ENCODE measurements at places on chromosomes 5 and 9.

GRCh38 chr5:9269014-9269413, 276.9 kb downstream of the SEMA5A start:
- no peak for DNase-seq

GRCh38 chr5:154311362-154311761, 120.8 kb downstream of the GALNT10 start:
- DNase-seq, result no peak

- DNase-seq, result no peak
These were observed 441.5 kb upstream of the CDH6 start for GRCh38 chr5:30752015-30752414.

DNA sequence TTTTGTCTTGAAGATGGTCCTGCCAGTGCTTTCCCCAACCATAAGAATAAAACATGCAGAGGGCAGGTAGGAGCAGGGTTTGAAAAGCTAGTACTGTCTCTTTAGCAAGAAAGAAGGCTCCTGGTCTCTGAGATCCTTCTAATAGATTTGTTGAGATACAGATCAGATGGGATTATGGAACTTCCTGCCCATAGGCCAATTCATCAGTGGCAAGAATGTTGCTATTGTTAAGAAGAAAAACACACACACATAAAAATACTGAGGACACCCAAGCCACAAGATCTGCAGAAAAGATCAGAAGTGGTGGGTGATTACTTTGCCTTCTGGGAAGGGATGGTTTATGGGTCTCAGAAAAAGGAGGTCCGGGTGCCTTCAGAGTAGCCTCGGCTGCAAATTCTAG, 59.8 kb downstream of the TNC start:
- DNase-seq, result no peak

- no peak for DNase-seq
These were observed 153.8 kb upstream of the RASA1 start for GRCh38 chr5:87113861-87114260.

GRCh38 chr9:13586587-13587374, 307.3 kb upstream of the MPDZ start:
- DNase-seq, result no peak

- no peak for DNase-seq
These were observed 2003.6 kb upstream of the WWC1 start for GRCh38 chr5:166287866-166288265.

- DNase-seq, result no peak
These were observed 294.4 kb downstream of the MEF2C start for GRCh38 chr5:88588609-88589008.

- DNase-seq, result no peak
These were observed 48.4 kb downstream of the NDUFAF2 start for GRCh38 chr5:60993425-60993824.

- DNase-seq, result no peak
These were observed 28.7 kb downstream of the PNPLA7 start for GRCh38 chr9:137521405-137521985.

DNA sequence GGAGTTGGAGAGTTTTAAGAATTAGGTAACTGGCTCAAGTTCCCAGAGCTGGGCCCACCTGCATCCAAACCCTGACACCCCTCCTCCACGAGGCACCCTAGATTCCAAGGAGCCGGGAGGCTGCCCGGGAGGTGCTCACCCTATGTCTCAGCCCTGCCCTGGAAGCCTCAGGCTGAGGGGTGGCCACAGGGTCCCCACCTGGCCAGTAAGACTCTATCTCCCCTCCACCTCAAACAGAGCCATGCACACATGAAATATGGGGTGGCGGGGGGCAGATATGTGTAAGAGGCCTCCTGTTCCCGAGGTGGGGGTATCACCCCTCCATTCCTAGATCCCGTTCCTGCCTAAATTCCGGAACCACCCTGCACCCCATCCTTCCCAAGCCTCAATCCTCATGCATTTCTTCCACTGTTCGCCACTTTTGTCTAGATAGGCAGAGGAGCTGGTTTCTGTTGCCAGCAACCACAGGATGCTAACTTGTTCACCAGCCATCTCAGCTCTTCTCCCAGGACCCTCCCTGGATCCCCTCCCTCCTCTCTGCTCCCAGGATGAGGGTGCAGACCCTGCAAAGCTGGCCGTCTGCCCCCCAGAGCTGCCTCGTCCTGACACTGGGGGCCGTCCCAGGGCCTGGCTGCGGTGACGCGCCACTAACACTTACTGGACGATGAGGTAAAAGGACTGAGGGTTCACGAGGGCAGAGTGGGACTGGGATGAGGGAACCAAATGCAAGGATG, 44.1 kb downstream of the COL23A1 start:
- no peak for DNase-seq

DNA sequence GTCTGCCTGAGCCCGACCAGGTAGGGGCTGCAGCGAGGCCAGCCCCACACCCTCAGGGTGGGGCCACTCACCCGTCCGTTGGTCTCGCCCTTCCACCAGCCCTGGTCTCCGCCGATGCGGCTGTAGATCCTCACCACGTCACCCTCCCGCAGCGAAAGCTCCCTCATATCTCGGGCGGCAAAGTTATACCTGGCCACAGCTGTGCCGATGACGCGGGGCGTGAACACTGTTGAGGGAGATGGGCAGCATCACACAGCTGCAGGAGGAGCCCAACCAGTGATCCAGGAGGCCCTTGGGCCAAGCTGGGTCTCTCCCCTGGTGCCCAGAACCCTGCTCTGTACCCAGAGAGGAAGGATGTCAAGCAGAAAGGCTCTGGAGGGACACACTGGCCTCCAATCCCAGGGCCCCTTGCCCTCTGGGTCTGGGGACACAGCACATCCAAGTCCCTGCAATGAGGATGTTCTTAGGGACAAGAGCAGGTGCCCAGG, 30.3 kb upstream of the SARDH start:
- no peak for DNase-seq

- no peak for DNase-seq
These were observed 128.7 kb upstream of the OTULINL start for GRCh38 chr5:14452685-14453454.

DNA sequence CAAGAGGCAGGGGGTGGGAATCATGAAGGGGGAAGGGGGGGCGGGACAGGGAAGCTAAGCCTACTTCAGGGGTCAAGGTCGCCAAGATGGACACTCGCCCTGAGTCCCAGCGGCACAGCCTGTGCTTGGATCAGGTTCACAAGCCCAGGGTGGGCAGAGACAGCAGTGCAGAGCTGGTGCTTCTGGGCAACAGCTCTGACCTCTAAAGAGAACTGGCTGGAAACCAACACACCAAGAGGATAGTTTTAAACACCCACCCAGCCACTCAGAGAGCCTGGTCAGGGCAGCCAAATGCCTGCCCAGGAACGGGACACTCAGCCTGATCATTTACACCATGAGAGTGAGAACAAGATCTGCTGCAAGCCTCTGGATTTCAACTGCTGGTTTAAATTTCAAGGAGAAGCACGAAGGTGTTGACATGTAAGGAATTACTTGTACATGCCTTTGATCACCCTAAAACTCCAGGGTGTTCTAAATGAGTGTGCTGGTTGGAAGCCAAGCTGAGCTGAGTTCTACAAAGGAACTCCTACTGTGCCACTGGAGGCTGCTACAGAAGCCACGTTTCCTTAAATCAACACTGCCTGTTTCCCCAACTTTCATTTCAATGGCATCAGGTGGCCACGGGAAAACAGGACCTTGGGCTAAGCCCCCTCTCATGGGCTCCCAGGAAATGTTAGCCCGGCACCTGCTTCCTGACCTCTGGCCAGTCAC, 91.5 kb downstream of the TTLL11 start:
- peak; percentile 21 for DNase-seq

GRCh38 chr9:101527066-101527465, 6.6 kb upstream of the RNF20 start:
- no peak for DNase-seq

GRCh38 chr9:121783521-121784507, 132.4 kb downstream of the DAB2IP start:
- DNase-seq, result no peak

- no peak for DNase-seq
These were observed 83.0 kb upstream of the GABRP start for GRCh38 chr5:170700503-170700902.

- no peak for DNase-seq
These were observed 69.8 kb upstream of the CCDC112 start for GRCh38 chr5:115366223-115366622.

- no peak for DNase-seq
These were observed 110.7 kb downstream of the CCDC192 start for GRCh38 chr5:127813633-127814587.

- no peak for DNase-seq
These were observed 2200.4 kb upstream of the C9orf72 start for GRCh38 chr9:29773676-29774075.

DNA sequence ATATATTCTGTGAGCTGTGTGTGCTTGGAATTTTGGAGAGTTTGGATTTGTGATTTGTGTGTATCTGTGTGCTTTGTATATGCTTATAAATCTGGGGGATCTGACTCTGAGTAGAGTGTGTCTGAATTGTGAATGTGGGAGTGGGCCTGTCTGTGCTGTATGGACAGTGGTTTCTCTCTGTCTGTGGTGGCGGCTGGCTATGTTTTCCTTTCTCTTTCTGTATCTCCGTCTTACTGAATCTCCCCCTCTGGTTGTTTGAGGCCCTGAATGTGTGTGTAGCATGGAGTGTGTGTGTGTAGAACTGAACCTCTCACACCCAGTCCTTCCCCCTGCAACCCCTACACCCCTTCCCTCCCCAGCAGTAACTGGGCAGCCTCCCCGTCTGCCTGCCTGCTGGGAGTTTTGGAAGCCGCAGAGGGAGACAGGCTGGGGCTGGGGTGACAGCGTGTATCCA, 4.7 kb downstream of the CXXC5 start:
- no peak for DNase-seq

- DNase-seq, result no peak
These were observed 467.0 kb downstream of the CDH10 start for GRCh38 chr5:24177821-24178220.

- DNase-seq, result no peak
These were observed 786 bp upstream of the KIF3A start for GRCh38 chr5:132737982-132738681.

- no peak for DNase-seq
These were observed 1537.0 kb upstream of the CDH9 start for GRCh38 chr5:28575368-28575767.

GRCh38 chr5:101393795-101394450, 490.8 kb upstream of the ST8SIA4 start:
- no peak for DNase-seq

GRCh38 chr5:141657937-141658545, 6.8 kb upstream of the FCHSD1 start:
- no peak for DNase-seq

GRCh38 chr5:175261037-175261436, 182.9 kb downstream of the DRD1 start:
- no peak for DNase-seq

DNA sequence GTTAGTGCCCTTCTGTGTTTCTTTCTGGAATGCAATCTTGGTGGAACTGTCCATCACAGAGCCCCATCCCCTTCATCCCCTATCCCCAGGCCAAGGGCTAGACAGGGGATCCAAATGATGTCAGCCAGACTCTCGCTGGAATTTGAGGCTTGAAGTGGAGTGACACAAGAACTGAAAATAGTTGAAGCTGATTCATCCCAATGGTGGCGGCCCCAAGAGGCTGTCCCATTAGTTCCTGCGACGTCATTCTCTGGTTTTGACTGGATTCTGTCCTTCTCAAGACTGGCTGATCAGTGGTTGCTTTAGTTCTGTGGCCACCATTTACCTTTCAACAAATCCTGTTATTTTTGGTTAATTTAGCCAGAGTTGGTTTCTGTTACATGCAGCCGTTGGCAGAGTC, 59.9 kb downstream of the SUB1 start:
- DNase-seq, result no peak

DNA sequence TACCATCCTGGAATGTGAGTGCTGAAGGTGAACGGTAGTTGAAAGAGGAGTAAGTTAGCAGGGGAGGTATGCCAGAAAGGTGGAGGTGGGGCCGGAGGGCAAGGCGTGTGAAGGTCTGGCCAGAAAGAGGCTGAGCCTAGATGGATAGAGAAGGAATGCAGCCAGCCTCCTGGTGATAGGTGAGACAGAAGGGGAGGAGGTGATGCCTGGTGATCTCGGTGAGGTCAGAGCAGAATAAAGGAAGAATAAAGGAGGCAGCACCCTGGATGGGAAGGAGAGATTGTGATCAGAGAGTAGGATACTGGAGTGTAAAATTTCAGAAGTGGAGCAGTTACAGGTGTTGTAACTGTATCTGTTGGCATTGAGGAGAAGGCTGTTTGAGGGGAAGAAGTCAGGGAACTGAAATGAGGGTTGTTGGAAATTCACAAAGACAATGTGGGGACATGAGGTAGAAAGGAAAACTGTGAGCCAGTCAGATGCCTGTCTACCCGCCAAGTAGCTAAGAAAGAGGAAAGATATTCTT, 2.0 kb downstream of the GNG10 start:
- DNase-seq, result no peak

- DNase-seq, result no peak
These were observed 59.4 kb upstream of the TNFSF8 start for GRCh38 chr9:114989600-114990410.

DNA sequence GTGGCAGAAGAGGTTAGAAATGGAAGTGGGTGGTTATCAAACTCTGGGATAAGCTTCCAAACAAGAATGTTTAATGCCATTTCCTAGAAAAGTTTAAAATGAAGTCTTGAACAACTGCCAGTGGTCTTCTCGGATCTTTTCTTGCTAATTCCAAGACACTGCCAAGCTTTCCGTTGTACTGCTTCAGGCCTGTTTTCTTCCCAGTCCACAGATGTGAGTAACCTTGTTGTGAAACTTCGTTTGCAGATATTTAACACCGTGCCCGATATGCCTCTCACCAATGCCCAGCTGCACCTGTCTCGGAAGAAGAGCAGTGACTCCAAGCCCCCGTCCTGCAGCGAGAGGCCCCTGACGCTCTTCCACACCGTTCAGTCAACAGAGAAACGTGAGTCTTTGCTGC, 269.8 kb downstream of the NR3C1 start:
- no peak for DNase-seq

DNA sequence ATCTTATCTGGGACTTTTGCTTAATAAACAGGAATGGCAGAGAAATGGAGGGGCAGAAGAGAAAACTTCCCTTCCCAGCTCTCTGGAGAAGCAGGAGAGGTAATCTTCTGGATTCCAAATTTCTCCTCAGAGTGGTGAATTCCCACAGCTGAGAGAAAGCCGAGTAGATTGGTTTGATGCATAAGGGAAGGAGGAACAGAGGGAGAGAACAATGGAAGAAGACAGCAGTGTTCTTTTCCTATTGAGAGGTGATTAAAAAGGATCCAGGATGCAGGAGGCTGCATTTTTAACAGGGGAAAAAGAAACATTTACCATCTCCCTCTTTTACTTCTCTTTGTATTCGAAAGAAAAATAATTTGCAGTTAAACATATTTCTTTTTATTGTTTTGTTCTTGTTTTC, 13.1 kb downstream of the SH3RF2 start:
- no peak for DNase-seq

- DNase-seq, result no peak
These were observed 73.5 kb upstream of the GALNT10 start for GRCh38 chr5:154117050-154117449.

DNA sequence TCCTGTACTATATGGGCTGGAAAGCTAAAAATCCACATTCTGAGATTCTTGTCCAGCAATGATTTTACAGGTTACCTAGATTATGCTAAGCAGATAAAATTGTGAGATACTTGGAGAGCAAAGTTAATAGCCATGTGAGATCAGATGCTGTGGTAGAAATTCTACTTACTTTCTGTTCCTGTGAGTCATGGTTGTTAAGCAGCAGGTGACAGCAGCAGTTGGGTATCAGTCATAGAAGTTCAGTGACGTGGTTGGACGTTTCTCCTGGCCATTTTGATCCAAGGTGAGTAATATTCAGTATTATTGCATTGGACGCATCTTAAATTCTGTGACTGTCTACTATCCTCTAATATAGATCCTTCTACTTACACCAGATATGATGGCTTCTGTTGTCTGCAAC, 524.5 kb downstream of the TMEM38B start:
- DNase-seq, result no peak

- no peak for DNase-seq
These were observed 6.6 kb upstream of the CEMIP2 start for GRCh38 chr9:71774920-71775319.

Data from DMS79 treated with DMSO at 0.1 percent for 48 hours (cell line).